ENCODE measurements at places on chromosomes 16 and 17.
A peak's percentile ranks its signal among the peaks of the same experiment; 100 is the strongest.

- DNase-seq = no peak
These were observed 152.3 kb downstream of the PCTP start for GRCh38 chr17:55903028-55903690.

- DNase-seq = peak; percentile 46
These were observed 39.4 kb downstream of the HEATR6 start for GRCh38 chr17:60039114-60039846.

DNA sequence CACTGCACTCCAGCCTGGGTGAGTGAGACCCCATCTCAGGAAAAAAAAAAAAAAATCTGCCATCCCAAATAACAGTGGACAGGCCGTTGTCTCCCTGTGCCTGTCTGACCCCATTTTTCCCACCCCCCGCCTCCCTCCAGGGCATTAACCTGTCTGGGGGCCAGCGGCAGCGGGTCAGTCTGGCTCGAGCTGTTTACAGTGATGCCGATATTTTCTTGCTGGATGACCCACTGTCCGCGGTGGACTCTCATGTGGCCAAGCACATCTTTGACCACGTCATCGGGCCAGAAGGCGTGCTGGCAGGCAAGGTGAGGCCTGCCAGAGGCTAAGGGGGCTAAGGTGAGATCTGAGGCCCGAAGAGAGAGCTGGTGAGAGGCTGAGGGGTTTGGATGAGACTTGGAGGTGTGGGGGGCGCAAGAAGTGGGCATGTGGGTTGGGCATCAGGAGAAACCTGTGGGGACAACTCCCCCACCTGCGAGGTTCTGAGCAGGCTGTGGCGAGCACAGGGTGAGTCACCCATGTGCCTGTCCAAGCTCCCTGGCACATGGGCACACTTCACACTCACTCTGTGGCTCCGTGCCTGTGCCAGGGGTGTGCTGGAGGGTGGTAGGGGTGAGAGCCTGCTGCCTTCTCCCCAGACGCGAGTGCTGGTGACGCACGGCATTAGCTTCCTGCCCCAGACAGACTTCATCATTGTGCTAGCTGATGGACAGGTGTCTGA lies 34.7 kb downstream of the ANKRD40 start:
- DNase-seq = no peak

DNA sequence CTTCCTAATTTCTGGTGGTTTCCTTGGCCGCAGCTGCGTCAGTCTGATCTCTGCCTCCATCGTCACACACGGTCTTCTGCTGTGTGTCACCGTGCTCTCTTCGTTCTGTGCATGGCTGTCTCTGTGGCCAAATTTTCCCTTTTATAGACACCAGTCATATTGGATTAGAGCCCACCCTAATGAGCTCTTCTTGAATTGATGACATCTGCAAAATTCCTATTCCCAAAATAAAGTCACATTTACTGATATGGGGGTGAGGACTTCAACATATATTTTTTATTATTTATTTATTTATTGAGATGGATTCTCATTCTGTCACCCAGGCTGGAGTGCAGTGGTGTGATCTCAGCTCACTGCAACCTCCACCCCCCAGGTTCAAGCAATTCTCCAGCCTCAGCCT lies 38.4 kb downstream of the GINS3 start:
- DNase-seq = no peak

- no peak for DNase-seq
These were observed 1103.5 kb upstream of the RBFOX1 start for GRCh38 chr16:6229186-6229585.

DNA sequence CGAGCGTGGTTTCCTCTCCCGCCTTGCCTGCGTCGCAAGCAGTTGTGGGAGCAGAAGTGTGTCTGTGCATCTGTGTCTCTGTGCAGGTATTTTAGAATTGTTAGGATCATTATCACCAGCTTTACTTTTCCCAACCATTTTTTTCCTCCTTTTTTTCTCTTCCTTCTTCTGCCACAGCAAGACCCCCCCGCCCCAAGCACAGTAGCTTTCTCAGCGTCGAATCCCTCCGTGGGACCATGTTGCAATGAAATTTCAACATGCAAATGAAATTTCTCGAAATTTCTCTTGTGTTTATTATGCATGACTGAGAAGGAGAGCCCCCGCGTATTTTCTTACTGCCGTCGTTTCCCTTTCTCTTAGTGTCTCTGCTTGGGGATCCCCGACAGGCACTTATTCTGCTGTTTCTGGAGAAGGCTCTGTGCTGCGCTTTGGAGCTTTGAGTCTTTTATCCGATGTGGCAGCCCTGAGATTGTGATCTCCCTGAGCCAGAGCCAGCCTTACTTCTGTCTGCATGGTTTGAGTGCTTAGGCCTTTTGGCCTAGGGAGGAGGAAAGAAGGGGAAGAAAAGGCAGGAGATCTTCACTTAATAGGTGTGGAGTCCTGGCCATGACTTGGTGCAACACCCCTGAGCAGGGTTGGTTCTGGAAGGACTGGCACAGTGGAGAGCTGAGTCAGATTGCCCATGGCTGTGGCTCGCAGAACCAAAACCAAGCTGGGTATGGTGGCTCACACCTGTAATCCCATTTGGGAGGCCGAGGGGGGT lies 5.0 kb downstream of the ARMC7 start:
- no peak for DNase-seq

DNA sequence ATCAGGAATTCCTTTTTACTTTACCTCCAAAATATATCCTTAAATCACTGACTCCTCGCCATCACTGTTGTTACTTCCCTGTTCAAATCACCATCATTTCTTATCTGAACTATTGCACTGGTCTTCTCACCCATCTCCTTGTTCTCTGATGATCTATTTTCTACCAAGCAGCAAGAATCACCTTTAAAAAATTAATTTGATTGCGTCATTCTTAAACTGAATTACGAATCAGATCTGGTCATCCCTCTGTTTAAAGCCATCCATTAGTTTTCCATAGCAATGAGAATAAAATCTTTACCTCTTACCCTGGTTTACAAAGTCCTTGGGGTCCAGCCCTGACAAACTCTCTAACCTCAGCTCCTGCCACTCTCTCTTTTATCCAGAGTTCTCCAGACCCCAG lies 14.6 kb downstream of the PCTP start:
- DNase-seq = no peak

DNA sequence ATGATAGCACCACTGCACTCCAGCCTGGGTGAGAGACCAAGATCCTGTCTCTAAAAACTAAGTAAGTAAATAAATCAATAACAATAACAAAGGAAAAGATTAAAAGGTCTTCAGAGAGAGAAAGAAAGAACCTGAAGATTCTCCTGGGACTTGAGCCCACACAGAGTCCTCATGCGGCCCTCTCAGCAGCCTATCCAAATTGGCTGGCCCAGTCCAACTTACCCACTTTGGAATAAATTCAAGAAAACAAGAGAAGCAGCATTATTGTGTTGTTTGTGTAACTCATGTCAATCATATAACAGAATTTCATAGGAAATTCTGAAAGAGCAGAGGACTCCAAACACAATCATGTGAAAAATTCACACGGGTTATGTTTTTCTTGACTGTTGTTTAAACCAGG lies 3.8 kb downstream of the SLX4 start:
- no peak for DNase-seq

GRCh38 chr17:45322168-45322567 lies 5.3 kb upstream of the MAP3K14 start:
- DNase-seq = no peak

DNA sequence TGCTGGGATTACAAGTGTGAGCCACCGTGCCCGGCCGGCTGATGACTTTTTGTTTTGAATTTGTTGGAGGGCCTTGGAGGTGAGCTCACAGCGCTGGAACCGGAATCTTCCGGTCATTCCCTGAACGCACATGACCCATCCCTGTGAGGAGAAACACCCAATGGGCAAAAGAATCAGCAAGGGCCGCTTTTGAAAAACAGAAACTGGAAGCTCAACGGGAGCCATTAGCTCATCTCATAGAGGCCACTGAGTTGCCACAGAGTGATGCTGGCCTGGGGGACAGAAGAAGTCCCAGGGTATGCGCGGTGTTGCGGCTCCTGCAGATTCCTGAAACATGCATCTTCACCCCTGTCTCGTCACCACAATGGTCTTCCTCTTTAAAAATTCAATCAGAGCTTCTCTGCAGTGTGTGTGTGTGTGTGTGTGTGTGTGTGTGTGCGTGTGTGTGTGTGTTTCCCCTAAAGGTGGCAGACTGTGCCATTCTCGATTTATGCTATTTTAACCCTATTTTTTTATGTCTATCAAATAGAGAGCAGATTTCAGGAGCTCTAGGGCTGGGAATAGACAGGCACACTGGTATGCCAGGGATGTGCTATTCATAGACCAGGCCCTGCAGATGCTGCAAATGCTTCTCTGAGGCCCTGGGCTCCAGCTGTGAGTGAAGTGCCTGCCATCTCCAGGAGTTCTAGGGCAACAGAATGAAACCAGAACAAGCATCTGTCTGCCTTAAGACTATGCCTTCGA lies 68.3 kb downstream of the MARCHF10 start:
- DNase-seq = no peak

DNA sequence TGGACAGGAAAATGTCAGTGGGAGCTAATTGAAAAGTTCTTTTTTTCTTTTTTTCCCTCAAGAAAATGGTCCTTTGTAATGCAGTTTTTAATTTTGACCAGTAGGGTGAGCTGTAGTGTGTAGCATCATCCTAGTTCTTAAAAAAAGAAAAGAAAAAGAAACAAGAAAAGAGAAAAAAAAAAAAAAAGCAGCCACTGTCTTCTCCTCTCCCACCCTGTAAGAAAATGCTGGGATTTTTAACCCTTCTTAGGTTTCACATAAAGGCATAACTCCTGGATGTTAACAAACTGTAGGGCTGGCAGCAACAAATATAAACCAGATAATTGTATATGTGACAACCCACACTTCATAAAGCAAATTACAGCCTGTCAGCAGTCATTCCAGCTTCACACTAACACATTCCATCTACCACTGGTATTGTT lies 78.1 kb downstream of the SKAP1 start:
- DNase-seq = peak; percentile 52

- no peak for DNase-seq
These were observed 11.0 kb downstream of the KRT33A start for GRCh38 chr17:41339571-41340172.

- DNase-seq = no peak
These were observed 63.4 kb upstream of the CDH11 start for GRCh38 chr16:65185241-65185778.

GRCh38 chr17:79107499-79108231 lies 33.0 kb downstream of the ENGASE start:
- DNase-seq = no peak

GRCh38 chr17:72852277-72852938 lies 240.1 kb downstream of the SLC39A11 start:
- DNase-seq = no peak

DNA sequence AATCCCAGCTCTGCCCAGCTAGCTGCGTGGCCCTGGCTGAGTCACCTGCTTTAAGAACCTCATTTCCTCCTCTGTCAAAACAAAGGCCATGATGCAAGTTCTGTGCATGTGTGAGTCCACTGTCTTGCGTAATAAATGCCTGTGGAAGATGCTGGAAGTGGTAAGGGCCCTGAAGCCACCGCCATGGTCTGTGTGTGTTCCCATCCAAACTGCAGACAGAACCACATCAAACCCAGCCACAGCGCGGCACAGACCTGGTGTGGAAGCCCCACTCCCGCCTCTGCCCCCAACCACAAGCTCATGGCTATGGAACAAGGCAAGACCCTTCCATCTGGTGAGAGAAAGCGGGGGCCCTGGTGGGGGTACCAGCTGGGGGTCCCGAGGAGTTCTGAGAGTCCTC lies 26.0 kb downstream of the NECAB2 start:
- DNase-seq = no peak

DNA sequence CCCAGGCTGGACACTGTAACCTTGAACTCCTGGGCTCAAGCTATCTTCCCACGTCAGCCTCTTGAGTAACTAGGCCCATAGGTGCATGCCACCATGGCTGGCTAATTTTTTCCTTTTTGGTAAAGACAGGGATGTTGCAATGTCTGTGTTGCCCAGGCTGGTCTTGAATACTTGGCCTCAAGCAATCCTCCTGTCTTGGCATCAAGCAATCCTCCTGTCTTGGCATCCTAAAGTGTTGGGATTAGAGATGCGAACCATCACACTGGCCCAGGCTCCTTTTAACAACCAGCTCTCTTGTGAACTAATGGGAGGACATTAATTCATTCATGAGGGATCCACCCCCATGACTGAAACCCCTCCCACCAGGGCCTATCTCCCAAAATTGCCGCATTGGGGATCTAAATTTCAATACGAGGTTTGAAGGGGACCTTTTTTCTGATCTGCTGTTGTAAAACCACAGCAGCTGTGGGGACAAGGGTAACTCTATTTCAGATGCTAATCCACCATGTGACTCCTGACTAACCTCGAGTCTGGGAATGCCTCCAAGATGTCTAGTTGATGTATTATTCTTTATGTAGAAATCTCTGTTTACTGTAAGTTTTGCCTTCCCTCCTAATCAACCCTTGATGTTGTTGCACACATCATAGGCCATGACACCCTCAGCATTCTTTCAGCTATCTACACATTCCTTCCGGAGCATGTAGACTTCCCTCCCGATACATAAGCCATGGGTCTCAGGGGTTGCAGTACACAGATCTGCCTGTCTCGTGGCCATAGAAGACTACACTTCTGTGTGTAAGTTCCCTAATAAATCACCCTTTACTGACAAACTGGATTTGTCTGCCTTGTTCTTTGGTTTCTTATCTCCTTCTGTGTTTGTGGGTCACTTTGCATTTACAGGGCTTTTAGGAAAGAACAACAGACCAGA lies 37.6 kb downstream of the RNF112 start:
- no peak for DNase-seq

GRCh38 chr17:676060-676700 lies 38.5 kb downstream of the VPS53 start:
- no peak for DNase-seq

DNA sequence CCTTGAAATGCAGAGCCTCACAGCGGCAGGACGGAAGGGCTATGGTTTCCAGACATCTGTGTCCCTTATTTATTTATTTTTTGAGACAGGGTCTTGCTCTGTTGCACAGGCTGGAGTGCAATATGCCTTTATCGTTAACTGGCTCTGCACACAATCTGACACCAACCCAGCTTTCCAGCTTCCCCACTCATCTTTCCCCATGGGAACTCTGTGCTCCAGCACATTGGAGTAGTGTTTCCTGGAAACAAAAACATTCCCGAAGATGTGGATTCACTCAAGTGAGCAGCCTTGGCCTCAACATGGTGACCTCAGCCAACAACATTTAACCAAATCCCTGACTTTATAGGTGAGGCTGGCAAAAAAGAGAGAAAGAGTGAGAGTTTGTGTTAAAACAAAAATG lies 307.1 kb downstream of the TMEM114 start:
- no peak for DNase-seq

GRCh38 chr17:41734139-41734948 lies at the start of gene HAP1:
TSS of gene HAP1 (minus strand) at chr17:41734643. CDS start at chr17:41734634, 9 bp downstream.
- DNase-seq = no peak

- DNase-seq = no peak
These were observed 36.9 kb downstream of the SOCS3 start for GRCh38 chr17:78322858-78323455.
